ENCODE measurements at places on chromosomes 6 and 20.

DNA sequence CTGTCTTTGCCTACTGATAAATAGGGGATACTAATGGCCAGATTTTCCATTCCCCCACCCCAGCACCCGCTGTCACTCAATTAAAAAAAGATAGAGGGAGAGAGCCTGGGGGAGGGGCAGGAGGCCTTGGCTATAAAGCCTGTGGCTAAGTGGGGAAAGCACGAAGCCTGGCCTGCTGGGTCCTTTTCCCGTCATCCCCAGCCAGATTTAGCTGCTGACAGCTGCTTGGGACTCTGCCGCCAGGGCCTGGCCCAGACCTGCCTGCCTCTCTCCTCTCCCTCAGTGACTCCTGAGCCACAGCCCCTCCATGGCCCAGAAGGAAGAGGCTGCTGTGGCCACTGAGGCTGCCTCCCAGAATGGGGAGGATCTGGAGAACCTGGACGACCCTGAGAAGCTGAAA, at the start of gene APOBEC2:
TSS of gene APOBEC2 (plus strand) at position 162 of the 400 bp plus-strand sequence. CDS start at position 308, 146 bp downstream.
- no peak for DNase-seq

GRCh38 chr6:47633141-47633540, 65.2 kb upstream of the ADGRF4 start:
- DNase-seq: no peak

- no peak for DNase-seq
These were observed 3.1 kb downstream of the QKI start for GRCh38 chr6:163417595-163417994.

DNA sequence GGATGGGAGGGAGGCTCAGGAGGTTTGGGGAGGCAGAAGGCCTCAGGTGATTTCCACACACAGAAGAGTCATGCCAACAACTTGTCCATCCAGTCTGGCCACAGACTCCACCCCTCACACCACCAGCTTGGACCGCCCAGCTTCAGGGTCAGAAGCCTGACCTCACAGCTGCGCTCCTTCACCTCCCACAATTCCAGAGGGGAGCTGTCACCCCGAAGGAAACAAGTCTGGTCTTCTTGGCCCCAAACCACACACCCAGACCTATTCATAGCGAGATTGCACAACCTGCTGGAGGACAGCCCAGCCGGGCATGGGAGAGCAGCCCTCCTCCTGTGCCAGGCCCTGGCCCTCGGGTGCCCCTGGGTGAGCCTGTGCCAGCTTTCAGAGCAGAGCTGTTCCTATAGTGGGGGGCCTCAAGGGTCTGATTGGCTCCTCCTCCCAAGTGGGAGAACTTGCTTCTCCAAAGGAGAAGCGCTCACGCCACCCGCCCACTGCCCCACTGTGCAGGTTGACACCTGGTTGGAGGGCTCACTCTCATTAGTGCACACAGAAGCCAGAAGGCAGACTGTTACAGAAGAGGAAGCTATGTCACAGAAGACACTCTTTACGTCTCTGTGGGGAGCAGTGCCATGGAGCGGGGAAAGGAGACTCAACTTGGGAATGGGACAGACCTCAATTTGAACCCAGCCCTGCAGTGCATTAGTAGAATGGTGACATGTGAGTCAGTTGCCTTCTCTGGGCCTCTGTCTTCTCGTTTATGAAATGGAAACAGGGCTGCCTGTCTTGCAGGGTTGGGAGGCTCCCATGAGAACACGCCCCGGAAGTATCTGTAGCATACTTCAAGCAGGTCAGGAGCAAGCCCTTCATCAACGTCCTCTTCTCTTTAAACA, 128.8 kb downstream of the FOXO3 start:
- no peak for DNase-seq

GRCh38 chr6:3266170-3266569, 7.4 kb downstream of the PSMG4 start:
- DNase-seq: no peak
